ENCODE measurements at places on chromosomes 6 and 20.

DNA sequence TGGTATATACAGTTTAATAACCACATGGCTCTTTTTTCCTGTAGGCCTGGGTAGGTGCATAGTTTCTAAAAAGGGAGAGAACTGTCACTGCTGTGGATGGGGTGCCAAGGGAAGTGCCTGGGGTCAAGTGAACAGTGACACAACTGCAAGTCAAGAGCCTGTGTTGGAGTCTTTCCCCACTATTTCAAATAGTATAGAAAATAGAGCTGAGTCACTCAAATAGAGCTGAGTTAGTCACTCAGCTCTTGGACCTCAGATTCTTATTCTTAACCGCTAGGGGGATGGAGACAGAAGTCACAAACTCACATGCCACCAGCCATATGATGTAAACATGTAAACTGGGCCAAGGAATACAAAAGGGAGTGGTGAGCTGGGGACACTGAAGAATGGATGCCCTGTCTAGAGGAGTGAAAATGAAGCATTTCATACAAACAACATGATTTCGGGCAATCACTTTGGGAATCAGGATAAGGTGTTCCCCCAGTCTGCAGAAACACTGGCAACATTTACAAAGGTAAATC lies 2.1 kb downstream of the NQO2 start:
- DNase-seq = no peak

GRCh38 chr6:53023323-53023722 lies 28.2 kb upstream of the GSTA4 start:
- no peak for DNase-seq

DNA sequence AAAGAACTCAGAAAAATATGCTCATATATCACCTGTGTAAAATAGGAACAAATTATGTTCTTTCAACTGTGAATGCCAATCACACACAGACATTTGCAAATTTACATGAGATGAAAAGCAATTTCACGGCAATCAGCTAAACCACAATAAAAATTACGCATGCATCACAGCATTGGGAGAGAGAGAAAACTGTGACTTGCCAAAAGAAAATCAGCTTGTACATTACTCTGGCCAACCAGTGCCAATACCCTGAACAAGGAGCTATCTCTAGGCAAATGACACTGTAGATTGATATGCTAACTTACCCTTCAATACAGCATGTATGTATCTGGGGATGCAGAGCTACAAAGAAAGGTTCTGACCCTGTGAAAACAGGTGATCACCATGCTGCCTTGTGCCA lies 515.6 kb downstream of the EYS start:
- DNase-seq = no peak

- DNase-seq = no peak
Observed at GRCh38 chr20:16842486-16843120, 94.4 kb downstream of the OTOR start.

DNA sequence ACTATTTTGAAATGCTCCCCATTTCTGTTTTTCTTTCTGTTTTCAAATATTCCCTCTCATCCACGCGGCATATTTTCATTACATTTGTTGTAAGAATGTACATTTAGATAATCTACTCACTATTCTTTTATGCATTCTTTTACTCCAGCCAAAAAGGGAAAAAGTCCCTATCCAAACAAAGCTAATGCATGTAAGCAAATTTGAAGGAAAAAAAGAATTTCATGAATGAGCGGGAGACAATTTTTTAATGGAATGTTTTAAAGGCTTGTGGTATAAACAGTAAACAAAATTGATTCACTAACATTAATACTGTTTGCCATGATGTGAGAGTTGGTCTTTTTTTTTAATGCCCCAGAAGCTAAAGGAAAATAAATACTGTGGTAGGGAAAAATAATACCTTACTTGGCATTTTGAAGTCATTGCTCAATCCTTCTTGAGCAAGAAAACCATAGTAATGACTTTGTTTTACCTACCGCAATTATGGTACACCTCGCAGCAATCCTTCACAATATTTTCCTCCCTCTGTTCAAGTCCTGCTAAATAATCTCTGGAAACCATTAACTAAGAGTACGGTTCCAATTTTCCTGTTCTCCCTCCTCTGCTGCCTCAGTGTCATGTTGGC lies 79.0 kb downstream of the BACH2 start:
- no peak for DNase-seq

GRCh38 chr6:11878735-11879134 lies 100.1 kb upstream of the ADTRP start:
- no peak for DNase-seq

GRCh38 chr6:7238900-7239589 lies 74.0 kb downstream of the SSR1 start:
- peak; percentile 57 for DNase-seq

GRCh38 chr6:4134841-4135664 lies at the start of gene ECI2:
TSS of gene ECI2 (minus strand) at chr6:4135575. CDS start at chr6:4135560, 15 bp downstream.
- peak; percentile 3 for DNase-seq

DNA sequence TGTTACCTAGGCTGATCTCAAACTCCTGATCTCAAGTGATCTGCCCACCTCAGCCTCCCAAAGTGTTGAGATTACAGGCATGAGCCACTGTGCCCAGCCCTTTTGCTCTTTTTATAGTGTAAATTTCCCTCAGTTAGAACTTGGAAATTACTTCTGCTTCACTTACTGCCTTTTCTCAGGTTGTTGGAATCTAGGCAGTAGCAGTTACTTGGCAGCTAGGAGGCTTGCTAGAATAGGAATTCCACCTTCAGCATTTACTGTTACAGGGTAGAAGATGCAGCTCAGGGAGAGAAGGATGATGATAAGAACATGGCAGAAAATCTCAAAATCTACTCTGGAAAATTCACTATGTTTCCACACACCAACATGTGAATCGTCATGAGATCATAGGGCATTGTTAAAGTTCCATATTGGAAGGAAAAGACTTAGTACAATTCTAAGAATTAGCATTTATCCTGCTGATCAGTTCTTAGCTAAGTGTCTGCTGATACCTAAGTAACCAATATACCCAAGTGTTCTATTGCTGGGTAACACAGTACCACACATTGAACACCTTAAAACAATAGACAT lies 182.2 kb downstream of the SLC16A10 start:
- no peak for DNase-seq

DNA sequence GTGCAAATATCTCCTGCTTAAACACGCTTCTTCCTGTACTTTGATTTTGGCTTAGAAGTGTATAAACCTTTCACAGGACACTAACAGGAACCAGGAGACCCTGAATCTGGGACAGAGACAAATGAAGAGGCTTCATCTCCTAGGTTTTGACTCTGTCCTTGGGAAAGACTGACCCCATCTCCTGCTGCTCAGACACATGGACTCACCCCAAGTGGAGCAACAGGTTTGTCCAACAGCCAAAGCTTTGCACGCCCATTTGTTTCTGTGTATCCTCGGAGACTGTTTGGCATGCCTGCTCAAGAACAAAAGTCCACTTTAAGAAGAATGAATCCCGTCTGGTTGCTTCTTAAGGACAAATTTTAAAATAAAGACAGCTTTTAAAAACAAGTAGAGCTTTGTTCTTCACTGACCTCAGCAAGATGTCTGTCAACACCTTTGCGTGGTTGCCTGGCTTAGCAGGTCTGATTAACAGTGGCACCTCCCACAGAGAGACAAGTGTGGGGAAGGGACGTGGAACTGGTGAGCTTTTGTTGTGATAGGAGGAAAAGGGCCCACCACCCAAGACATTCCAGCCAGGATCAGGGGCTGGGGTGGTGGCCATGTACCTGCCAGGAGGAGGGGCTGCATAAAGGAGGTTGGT lies 202.6 kb downstream of the SOD2 start:
- DNase-seq = no peak

DNA sequence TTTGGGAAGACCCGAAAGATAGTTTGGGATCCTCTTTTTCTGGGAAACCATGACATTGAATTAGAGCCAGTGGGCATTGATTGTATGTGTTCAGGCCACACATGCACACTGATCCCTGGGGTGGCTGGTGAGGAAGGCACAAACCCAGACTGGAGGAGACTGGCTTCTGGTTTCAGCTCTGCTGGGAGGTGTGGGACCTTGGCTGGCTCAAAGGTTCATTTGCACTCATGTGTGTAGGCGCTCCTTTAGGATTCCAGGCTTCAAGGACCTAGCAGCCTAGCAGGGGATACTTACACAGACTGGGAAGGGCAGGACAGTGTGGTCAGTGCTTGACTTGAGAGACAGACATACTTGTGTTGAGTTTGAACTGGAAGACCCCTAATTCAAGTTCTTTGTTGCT lies 7.2 kb downstream of the RIN2 start:
- no peak for DNase-seq

GRCh38 chr20:23637282-23638221 lies at the start of gene CST3:
TSS of gene CST3 (minus strand) at chr20:23637955. CDS start at chr20:23637862, 93 bp downstream.
- DNase-seq = no peak

DNA sequence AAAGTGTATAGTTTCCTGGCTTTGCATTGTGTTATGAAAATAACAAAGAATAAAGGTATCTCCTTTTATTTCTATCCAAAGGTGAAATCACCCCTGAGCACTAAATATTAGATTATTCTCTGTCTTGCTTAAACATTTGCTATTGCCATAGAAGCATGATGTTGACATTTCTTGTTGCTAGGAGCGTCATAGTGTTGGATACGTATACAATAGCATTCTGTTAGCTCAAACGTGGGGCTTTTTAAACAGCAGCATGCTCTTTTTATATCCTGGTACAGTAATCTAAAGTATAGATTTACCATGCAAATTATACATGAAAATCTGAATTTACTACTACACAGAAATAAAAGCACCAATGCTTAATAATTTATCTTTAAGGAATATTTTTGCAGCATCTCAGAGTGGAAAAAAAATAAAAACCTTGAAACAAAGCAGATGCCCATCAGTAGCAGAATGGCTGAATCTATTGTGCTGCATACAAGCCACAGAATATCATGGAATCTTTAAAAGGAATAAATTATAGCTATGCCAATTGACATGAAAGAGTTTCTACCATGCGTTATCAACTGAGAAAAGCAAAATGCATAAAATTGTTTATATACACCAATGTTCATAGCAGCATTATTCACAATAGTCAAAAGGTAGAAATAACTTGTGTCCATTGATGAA lies 9.6 kb upstream of the HSF2 start:
- DNase-seq = no peak

DNA sequence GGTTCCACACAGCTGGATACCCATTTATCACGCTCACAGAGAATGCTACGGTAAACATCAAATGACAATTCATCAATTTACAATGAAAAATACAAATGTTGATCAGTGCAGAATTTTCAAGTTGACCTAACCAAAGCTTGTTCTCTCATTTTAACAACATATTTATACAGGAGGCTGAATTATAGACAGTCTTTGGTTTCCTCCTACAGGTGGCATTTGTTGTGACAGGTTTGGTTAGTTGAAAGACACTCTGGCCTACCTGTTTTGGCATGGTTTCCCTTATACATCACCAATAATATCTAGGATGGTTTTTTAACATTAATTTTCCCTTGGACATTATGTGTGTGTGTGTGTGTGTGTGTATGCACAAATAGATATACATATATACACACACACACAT lies 642.5 kb upstream of the MMS22L start:
- no peak for DNase-seq

DNA sequence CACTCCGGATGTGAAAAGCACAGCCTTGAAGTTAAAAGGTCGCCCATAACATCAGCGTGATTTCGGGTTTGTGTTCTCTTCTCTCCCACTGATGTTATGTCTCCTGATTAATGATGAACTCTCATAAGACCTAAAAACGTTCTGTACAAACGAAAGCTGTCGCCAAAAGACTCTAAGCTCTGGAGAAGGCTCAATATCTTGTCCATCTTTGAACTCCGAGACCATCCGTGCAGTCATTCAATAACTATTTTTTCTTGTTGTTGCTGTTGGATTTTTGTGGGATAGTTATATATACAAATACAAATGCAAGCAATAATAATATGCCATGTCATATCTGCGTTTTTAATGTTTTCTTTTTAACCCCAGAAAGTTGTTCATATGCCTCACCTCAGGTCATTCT lies 291.8 kb upstream of the MARCKS start:
- no peak for DNase-seq

GRCh38 chr6:17001188-17001587 lies 100.7 kb upstream of the STMND1 start:
- no peak for DNase-seq

DNA sequence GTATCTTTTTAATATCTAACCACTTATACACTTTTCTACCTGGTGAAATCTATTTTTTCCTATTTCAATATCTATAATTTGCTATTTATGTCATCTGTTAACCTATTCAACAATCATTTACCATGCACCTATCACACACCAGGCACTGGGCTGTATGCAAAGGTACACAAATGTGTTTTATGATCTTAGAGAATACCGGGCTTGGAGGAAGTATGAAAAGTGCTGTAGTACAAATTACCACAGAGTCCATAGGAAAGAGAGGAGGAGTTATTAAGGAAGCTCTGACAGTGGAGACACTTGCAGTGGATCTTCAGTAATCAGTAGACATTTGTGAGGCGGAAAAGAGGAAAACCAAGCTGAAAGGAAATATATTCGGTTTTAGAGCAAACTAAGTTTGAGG lies 96.0 kb downstream of the HIVEP2 start:
- no peak for DNase-seq

GRCh38 chr20:47187450-47188195 lies 168.9 kb downstream of the ZMYND8 start:
- DNase-seq = no peak

- DNase-seq = no peak
Observed at GRCh38 chr6:132465530-132466485, 47.1 kb downstream of the STX7 start.
